NCI-H2107 (cell line): ENCODE measurements at places on chromosomes 11 and 22.
A peak's percentile ranks its signal among the peaks of the same experiment; 100 is the strongest.

- DNase-seq = no peak
Measured at GRCh38 chr22:43858156-43858895, 4.0 kb downstream of the SULT4A1 start.

DNA sequence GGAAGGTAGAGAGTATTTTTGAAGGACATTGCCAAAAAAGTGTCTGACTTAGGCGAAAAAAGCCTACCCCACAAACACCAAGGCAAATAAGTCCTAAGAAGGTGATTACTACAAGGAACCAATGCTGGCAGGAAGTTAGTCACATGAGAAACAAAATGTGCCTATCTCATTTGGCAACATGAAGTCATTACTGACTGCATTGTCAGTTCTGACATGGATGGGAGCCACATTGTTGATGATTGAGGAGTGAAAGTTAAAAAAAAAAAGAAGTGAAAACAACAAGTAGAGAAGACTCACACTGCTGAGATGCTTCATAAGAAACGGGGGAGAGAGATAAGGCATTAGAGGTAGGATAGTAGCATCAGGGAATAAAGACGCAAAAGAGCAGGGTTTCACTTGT, 141.5 kb upstream of the FAT3 start:
- no peak for DNase-seq

- no peak for DNase-seq
Measured at GRCh38 chr22:50270666-50271394, 650 bp upstream of the MAPK11 start.

DNA sequence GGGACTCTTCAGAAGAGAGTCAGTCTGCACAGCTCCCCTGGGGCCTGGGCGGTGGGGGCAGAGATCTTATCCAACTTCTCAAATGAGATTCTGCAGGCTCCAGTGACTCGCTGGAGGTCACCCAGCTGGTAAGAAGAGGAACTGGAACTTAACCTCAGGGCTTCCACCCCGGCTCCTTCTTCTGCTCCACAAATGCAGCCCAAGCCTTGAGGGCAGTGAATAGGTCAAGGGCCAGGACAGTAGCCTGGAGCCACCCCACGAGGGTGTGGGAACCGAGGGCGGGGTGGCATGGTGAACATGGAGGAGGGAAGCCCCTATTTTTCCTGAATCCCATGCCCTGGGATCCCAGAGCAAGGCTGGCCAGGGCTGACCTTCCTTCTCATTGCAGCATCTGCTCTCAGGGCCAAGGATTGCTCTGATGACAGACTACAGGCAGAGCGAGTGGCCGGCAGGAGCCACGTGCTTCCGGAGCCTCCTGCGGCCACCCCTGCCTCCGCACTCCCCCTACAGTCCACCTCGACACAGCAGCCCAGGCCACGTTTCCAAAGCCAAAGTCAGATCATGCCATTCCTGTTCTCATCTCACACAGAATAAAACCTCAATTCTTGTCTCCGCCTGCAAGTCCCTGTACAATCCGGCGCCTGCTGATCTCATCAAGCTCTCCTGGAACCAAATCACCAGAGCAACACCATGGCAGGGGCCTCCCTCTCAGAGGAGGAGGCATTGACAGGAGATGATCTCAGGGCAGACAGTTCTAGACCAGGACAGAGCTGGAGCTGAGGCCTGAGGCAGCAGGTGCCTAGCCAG, 21.1 kb upstream of the UPK3A start:
- DNase-seq = no peak

DNA sequence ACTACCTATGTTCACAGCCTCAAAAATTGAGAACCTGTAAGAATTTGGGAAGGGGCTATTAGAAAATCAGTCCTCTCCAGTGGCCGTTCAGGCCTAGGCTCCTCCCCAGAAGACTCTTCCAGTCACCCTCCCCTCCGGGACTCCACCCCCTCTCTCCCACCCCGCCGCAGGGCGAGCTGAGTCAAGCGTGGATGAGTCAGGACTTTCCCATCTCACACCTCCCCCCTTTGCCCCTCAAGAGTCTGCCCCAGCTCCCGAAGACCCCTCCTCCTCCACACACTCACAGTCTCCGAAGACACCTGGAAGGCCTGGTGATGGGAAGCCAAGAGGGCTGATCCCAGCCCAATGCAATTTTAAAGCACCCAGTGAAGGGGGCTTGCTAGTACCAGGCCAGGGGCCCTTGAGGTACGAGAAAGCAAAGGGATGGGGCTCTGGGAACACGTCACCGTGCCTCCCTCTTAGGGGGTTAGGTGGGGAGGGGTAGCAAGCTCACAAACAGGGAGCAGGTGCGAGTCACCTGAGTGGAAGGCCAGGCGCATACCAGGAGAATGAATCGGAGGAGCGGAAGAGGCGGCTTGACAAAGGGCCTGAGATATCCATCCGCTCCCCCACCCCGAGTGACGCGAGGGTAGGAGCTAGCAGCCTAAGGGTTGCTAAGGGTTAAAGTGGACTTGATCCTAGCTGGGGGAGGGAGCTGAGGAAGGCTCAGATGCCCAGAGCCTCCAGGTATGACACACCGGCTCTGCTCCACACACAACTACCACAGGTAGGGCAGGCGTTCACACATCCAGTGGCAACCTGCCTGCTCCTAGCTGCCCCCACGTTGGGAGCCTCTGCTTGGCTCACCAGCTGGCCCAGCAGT, 13.6 kb downstream of the BCL9L start:
- DNase-seq = no peak

- DNase-seq = no peak
Measured at GRCh38 chr22:23212061-23213021, 32.0 kb downstream of the BCR start.

DNA sequence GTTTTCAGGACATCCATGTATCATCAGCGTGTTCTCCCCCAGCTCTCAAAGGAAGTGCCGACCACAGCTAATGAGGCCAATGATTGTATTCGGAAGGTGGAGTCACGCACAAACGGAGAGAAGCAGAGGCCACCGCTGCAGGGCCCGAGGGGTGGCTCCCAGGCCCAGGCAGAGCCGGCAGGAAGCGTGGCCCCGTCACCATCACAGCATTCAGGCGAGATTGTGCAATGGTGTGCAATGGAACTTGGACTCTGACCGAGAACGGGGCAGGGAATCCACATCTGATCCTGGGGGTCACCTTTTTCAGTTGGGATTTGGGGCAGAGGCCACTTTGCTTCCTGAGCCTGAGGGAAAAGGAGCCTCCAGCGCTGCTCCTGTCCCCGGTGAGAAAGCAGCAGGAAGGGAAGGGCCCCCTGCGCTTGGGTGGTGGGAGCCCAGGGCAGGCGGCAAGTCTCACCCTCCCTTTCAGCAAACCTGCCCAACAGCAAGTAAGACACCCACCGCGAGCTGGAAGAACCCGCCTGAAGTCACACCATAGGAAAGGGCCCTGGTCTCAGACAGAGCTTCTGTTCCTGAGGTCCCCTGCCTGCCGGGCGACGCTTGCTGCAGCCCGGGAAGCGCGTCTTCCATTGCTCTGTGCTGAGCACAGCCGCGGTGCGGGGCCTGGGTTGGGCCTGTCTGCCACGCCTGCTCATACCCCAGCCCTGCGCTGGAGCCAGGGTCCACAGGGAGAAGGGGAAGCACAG, 1430.7 kb downstream of the BRD1 start:
- no peak for DNase-seq

GRCh38 chr11:86743223-86744118, 56.9 kb upstream of the PRSS23 start:
- no peak for DNase-seq

GRCh38 chr11:91023731-91024130, 800.9 kb upstream of the CHORDC1 start:
- DNase-seq = no peak

DNA sequence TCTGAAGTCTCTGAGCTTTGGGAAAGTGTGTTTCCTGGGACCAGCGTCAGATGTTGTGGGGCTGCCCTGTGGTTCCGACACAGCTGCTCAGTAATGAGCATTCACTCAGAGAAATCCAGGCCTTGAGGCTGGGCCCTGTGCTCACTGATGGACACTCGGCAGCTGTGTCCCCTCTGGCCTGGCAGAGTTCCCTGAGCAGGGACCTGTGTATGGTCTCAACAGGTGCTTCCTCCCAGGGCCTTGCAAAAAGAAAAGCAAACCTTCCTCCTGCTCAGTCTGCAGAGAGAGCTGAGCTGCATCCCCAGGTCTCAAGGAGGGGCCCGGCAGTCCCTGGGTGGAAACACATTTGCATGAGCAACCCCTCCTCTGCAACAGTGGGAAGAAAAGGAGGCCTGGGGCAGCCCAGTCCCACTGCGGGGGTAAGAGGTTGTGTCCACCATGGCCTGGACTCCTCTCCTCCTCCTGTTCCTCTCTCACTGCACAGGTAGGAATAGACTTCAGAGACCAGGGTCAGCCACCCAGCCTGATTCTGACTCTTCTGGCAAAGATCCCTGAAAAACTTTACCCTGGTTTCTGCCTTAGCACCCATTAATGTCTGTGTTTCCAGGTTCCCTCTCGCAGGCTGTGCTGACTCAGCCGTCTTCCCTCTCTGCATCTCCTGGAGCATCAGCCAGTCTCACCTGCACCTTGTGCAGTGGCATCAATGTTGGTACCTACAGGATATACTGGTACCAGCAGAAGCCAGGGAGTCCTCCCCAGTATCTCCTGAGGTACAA, 131.2 kb downstream of the VPREB1 start:
- DNase-seq = no peak

- DNase-seq = no peak
Measured at GRCh38 chr22:23084453-23085350, 14.4 kb downstream of the GNAZ start.

- no peak for DNase-seq
Measured at GRCh38 chr22:43910178-43910695, 13.4 kb upstream of the PNPLA3 start.

GRCh38 chr11:122025757-122026156, 90.3 kb downstream of the BLID start:
- DNase-seq = no peak

DNA sequence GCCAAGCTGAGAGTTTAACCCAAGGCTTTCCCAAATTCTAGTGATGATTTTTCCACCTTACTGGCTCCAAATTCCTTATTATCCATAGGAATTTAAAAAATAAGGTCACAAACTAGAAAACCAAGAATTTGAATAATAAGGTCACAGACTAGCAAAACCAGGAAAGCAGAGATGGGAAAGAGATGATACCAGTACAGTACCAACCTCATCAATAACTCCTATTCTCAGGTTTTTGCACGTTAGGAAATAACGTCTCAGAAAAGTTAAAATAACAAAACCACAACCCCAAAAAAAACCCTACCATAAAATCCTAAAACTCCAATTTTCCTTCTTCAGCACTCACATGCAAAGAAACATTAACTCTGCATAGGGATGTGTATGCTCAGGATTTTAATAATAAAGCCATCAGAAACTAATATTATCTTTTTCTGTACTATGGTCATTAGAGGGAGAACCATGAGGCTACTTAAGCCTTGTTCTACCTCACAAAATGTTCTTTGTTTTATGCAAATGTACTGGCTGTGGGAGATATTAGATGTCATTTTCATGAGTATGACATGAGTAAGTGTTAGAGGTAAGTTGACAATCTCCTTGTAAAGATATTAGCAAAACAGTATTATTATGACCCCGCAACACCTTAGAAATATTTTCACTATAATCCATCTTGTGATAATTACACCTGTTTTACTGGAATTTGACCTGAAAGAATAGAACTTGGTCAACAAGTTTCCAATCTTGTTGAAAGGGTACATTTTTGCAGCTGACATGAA, 16.1 kb upstream of the EED start:
- DNase-seq = no peak

- DNase-seq = peak; percentile 54
Measured at GRCh38 chr11:11978792-11979487, 29.5 kb downstream of the DKK3 start.

DNA sequence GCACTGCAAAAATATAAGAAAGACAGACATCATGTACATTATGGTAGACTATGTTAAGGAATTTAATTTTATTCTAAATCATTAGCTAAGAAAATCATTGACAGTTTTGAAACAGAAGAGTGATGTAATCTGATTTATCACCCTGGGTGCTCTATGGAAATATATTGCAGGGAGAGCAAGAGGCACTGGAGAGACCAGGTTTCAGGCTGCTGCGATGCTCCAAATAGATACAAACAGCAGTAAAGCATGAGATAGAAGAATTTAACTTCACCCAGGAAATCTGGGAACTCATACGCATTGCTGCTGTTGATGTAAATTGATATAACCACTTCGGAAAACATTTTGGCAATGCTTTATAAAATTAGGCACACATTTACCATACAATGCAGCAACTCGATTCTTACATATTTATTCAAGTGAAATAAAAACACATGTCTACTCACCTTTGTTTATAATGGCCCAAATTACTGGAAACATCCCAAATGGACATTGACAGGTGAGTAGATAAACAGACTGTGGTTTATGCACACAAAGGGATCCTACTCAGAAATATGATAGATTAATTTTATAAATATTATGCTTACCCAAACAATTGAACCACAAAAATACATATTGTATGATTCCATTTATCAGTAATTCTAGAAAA, 535.1 kb upstream of the CHORDC1 start:
- no peak for DNase-seq

DNA sequence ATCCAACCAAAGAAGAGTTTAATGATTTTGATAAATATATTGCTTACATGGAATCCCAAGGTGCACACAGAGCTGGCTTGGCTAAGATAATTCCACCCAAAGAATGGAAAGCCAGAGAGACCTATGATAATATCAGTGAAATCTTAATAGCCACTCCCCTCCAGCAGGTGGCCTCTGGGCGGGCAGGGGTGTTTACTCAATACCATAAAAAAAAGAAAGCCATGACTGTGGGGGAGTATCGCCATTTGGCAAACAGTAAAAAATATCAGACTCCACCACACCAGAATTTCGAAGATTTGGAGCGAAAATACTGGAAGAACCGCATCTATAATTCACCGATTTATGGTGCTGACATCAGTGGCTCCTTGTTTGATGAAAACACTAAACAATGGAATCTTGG, 23.9 kb downstream of the KDM4D start:
- DNase-seq = no peak

GRCh38 chr11:18455686-18456372, at the start of gene LDHAL6A:
TSS of gene LDHAL6A (plus strand) at chr11:18455856. CDS start at chr11:18456681, 825 bp downstream.
- no peak for DNase-seq

DNA sequence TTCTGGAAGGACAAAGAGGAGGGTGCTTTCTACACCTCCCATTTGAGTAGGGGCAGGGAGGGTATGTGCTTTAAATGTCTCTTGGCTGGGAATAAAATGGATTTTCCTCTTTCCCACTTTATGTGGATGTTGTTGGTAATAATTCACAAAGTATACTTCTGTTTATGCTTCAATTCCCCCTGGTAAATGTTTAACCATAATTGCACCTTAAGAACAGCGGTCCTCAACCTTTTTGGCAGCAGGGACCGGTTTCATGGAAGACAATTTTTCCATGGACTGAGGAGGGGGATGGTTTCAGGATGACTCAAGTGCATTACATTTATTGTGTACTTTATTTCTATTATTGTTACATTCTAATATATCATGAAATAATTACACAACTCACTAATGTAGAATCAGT, 4.0 kb upstream of the TP53AIP1 start:
- no peak for DNase-seq
